Stimulated activated CD8-positive, alpha-beta memory T cell treated with anti-CD3 and anti-CD28 coated beads, Interleukin-12 subunit alpha, Interleukin-12 subunit beta, amount 100 ng/mL, for 4 hours (primary cell): ENCODE measurements at places on chromosomes 13 and 19.
A peak's percentile ranks its signal among the peaks of the same experiment; 100 is the strongest.

DNA sequence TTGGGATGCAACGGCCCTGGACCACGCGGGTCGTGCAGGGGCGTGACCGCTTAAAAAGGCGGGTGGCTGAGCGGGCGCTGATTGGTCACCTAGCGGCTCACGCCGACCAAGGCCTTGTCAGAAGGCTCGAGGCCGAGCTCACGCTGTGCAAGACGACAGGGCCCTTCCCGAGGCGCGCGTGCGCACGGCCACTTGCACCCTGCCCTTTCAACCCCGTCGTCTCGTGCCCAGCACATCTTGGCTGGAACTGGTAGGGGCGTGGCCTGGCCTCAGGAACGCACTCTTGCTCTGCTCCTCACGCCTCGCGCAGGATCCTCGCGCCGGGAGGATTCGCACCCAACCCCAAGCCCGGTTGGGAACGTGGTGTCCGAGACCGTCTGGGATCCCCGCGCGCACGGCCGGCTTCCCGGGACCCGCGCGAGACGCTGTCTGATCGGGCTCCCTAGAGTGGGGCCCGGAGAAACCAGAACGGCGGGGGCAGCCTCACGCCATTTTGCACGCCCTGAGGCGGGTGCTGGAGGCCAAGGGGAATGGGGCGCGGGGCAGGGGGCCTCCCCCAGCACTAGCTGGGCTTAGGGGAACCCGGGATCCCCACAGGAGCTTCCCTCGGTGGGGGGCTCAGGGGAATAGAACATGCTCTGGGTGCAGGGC is at the start of gene MEIOSIN:
TSS of gene MEIOSIN (plus strand) at position 280 of the 651 bp plus-strand sequence. CDS start 1,938 bp downstream, outside the sequence.
- no peak for DNase-seq

GRCh38 chr19:40089462-40089861 is 1.3 kb downstream of the ZNF780A start:
- no peak for DNase-seq

- DNase-seq, result no peak
These were observed 4.9 kb downstream of the AP1M1 start for GRCh38 chr19:16202320-16203255.

- no peak for DNase-seq
These were observed 23.6 kb downstream of the SOHLH2 start for GRCh38 chr13:36190771-36191170.

DNA sequence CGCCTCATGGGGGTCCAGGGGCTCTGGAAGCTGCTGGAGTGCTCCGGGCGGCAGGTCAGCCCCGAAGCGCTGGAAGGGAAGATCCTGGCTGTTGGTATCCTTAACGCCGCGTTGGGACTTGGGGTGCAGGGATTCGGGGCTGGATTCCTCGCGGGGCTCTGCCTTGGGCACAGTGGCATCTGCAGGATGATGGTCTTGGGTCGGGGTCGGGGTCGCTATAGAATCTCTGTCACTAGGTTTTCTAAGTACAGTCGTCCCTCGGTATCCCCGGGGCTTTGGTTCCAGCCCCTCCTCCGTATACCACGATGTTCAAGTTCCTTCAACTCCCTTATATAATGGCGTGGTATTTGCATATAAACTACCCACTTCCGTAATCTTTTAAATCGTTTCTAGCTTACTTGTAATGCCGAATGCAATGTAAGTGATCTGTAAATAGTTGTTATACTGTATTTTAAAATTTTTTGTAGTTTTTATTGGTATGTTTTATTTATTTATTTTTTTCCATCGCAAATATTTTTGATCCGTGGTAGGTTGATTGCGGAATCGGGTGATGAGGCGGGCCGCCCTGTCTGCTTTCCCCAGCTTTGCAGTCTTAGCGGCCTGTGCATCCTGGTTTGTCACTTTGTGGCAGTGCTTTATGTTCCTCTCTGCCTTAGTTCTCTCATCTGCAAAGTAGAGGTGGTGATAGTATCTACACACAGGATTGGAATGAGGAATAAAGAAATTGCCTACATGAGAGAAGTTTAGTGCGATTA is 606 bp downstream of the ERCC5 start:
- no peak for DNase-seq

GRCh38 chr13:95019886-95020285 is 281.4 kb downstream of the ABCC4 start:
- DNase-seq, result no peak

DNA sequence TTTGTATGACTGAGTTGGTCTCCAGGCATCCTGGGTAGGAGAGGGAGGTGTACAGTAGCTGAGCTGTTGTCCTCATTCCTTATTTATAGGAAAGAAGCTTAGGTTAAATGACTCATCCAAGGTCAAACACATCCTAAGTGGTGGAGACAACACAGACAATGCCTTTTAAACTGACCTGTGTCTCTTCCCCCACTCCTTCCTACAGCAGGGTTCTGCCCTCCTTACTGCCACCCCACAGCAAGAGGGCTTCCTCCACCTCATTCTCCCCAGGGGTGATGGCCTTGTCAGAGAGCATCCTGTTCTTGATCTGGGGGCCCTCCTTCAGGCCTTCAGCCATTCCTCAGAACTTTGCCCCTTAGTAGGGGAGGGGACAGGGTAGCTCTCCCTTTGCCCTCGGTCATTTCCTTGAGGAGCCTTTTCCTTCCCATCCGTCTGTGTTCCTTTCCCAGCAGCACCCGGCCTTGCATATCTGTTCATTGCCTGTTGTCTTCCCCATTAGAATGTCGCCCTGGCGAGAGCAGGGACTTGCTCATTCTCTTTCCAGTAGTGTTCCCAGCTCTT is 48.2 kb upstream of the GPI start:
- DNase-seq, result no peak

GRCh38 chr13:113058988-113059850 is 46.4 kb upstream of the F7 start:
- DNase-seq, result no peak

- no peak for DNase-seq
These were observed 1466.1 kb downstream of the UQCRFS1 start for GRCh38 chr19:27746691-27747380.

- no peak for DNase-seq
These were observed 36.7 kb upstream of the RANBP3 start for GRCh38 chr19:6014551-6015135.

DNA sequence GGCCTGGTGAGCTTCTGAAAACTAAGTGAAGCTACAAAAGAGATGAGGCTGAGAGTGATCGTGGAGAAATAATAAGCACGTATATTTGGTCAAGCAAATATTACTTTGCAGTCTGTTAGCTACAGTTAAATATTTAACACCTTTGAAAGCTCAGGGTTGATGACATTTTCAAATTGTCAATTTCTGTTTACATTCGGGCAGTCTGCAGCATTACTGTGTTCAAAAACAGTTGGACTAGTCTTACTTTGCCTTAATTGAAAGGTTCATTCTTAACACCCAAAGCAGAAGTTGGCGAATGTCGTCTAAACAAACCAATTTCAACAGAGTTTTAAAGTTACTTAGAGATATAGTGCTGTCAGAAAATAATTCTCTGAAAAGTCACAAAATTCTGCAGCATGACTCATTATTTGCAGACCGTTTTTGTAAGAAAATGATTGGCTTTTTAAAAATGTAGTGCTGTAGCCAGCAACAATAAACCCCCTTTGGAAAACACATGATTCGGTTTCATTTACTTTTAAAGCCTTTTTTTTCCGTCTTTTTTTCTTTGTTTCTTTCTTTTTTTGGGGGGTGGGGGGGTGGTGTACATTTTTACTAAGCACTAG is 549.0 kb downstream of the GPC6 start:
- DNase-seq, result no peak

GRCh38 chr13:111058796-111059506 is 56.2 kb upstream of the ARHGEF7 start:
- no peak for DNase-seq

DNA sequence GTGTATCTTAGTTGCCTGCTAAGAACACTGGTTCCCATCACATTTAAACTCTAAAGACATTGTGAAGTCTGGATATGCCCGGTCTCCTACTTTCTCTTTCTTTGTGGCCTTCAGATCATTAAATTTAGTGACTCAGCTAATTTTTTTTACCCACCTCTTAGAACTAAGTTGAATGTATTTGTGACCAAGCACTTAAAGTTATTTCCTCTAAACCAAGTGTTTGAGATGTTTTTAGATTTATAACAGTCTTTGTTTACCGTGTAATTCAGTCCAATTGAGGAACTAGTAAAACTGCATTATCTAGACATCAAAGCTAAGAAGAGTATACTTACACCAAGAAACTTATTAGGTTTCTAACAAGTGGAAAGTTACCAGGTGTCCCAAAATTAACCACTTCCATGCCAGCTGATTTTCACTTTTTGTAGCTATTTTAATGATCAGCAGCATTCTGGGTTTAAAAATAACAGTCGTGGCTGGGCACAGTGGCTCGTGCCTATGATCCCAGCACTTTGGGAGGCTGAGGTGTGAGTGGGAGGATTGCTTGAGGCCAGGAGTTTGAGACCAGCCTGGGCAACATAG is 53.1 kb downstream of the ARHGAP35 start:
- DNase-seq, result no peak

DNA sequence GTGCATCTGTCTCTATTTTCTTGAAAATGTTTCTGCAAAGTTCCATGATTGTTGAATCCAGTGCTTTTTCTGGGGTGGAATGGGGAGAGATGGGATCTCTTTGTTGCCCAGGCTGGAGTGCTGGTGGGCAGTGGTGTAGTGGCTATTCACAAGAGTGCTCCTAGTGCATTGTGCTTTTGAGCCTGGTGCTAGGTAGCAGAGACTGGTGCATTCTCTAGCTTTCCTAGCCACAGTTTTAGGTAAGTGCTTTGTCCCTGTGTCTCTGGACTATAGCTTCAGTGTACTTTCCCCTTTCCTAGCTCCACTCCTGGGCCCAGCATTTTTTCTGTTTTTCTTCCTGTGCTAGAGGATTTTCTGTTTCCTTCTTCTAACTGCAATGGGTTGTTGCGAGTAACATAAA is 825.6 kb downstream of the SLITRK6 start:
- DNase-seq, result no peak

DNA sequence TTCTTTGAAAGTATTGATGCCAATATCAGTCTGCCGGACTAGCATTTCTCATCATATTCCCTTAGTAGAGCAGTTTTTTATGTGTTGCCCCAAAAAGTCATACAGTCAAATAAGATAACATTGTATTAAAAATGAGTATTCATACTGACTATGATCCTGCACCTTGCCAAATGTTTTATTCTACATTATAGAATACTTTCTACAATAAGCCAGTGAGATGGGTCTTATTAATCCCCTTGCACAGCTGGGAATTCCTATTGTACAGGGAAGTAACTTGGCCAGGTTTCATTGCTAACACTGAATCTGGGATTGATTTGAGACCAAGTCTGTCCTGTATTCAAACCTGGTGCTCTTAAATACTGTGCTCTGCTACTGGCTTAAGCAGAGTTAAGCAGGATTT is 114.0 kb downstream of the KCTD12 start:
- DNase-seq, result no peak

GRCh38 chr19:29497686-29498436 is 27.9 kb upstream of the VSTM2B start:
- DNase-seq, result no peak

DNA sequence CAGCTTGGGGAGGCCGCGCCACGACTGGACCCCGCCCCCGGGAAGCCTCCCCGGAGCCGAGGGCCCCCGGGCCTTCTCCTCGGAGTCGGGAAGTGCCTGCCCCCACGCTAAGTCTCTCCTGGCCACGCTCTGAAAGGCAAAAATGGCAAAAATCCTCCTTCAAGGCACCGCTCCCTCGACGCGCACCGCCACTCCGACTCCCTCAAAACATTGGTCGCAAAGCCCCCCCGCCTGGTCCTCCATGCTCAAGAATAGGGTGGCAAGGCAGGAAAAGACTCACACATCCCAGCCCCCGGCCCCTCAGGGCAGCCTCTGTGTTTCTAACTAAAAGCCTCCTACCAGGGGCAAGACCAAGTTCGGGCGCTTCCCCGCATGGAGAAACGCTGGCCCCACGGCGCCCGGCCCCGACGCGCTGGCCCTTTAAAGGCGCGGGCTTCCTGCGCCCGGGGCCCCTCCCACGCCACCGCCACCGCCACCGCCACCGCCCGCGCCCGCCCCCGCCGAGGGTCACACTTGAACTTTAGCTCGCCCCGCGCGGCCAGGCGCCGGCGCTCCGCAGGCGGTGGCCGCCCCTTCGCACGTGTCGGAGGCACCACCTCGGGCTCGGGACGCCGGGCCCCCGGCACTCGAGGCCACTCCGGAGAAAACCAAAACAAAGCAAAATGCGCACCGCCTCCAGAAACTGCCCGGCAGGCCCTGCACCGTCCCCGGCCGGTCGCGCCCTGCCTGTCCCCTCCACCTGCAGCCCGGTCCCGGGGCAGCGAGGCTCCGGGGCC is 1.9 kb downstream of the FOXO1 start:
- peak; percentile 55 for DNase-seq

DNA sequence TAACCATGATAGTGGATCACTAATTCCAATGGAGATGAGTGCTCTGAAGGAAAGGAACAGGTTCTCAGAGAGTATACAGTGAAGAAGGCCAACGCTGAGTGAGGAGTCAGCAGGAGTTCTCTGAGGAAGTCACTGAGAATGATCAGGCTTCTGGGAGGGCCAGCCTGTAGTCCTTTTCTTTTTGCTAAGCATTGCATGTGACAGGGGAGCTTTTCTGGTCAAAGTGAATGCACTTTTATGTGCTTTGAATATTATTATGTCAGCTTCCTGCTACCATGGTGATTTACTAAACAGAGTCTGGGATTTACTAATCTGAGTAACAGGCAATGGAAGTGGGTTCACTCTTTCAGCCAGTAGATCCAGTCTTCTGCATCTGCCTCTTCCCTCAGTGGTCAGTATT is 81.1 kb upstream of the SERP2 start:
- no peak for DNase-seq

DNA sequence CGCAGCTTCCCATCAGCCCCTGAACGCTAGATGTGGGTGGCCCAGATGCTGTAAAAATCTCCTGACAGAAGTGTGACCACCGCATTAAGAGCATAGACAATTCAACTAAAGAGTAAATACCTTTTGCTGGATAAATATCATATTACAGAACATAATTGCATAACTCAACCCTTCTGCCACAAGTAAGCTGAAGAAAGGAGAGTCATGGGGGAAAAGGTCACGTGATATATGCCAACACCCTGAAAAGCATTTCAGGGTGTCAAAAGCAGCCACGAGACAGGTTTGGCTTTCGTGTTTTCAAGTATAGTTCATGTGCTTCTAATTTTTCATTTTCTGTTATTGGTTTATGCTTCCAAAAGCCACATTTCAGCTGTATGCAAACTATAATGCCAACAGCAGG is 71.3 kb downstream of the LHFPL6 start:
- DNase-seq, result no peak

- DNase-seq, result no peak
These were observed 572.8 kb downstream of the PCDH9 start for GRCh38 chr13:66657165-66657881.

- no peak for DNase-seq
These were observed 133.0 kb upstream of the FRY start for GRCh38 chr13:31898378-31899071.

- DNase-seq, result no peak
These were observed 268.2 kb downstream of the SHISA2 start for GRCh38 chr13:25783601-25784024.

- no peak for DNase-seq
These were observed 321.3 kb downstream of the GPC6 start for GRCh38 chr13:93547886-93548285.

- no peak for DNase-seq
These were observed 35.0 kb downstream of the ZSWIM4 start for GRCh38 chr19:13830114-13830740.

DNA sequence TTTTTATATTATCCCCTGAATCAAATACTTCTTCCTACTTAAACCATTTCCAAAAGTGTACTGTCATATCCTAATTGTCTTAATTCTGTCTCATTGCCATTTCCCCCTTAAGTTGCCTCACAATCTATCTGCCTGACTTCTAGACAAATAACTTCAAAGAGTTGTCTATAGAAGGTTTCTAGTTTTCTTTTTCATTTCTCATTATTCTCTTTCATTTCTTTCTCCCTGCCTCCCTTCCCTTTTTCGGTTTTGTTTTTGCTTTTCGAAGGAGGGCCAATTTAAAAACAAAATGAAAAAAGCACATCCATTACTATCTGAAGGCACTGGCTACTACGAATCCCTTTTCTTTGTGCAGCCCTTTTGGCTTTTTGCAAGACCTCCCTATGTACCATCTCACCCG is 367.2 kb downstream of the DNAJC15 start:
- DNase-seq, result no peak
